ENCODE measurements at places on chromosomes 11 and 22. TPM values are rescaled to one million over a fixed set of nuclear protein-coding genes. Genes with fewer than 3 reads are reported as not detected.

The ART1 gene
- not detected for total RNA-seq

The LDHAL6A gene
- not detected for total RNA-seq

The OR10D3 gene
- total RNA-seq: not detected

The TMEM121B gene
- 1.0 TPM for total RNA-seq

The MS4A6A gene
- total RNA-seq: 196 TPM

The OMP gene
- total RNA-seq: not detected

The GGA1 gene
- total RNA-seq: 47.3 TPM

The OR4A16 gene
- not detected for total RNA-seq

DNA sequence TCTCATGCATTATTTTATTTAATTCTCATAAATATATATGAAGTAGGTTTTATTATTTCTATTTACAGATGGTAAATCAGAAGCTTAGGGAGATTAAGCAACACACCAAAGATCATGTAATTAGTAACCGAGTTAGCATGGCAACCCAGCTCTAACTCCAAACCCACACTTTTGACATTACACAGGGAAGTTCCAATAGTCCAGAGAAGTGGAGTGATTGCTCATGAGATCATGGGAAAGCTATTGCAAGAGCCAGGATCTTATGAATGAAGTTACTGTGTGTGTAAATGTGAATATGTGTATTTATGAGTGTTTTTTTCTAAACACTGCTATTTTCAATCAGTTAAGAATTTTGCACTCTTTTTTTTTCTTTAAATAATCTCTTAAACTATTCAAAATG lies 225.8 kb upstream of the KIRREL3 start:
- DNase-seq: no peak

- no peak for DNase-seq
Measured at GRCh38 chr11:118691926-118692830, 12.7 kb upstream of the TREH start.

DNA sequence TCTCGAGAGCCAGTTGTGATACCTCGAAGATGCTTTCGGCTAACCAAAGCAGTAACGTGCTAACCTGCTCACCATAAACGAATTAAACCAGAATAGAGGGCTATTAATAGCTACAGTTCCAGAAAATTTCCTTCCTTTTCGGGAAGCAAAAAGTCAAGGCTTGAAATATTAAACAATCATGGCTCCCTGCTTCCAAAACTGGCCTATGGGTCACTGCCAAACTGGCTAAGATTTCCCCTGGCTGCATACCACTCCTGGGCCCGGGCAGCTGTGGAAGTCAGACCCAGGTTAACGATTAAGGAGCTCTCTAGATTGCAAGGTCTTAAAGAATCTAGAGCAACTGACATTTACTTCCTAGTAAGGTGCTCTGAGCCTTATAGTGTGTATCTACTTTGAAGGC lies 1.7 kb downstream of the AMOTL1 start:
- DNase-seq: no peak

DNA sequence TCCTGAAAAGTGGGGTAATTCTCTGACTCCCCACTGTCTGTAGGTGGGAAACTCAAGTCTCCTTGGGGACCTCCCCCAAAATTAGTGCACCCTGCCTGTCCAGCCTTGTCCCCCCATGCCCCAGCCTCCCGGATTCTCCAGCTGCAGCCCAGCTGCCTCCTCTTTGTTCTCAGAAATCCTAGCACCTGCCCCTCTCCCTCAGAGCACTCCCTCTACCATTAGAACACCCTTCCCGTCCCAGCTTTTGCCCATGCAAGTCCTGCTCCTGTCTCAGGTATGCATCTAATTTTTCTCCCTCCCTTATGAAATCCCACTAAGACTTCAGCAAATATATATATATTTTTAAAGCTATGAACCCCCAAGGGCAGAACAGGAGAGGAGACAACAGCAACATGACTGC lies 37.3 kb downstream of the LRFN4 start:
- no peak for DNase-seq

GRCh38 chr11:26512196-26512595 lies 59.9 kb downstream of the MUC15 start:
- DNase-seq: no peak

- peak; percentile 72 for DNase-seq
Measured at GRCh38 chr22:47626428-47627390, 864.3 kb downstream of the TBC1D22A start.

DNA sequence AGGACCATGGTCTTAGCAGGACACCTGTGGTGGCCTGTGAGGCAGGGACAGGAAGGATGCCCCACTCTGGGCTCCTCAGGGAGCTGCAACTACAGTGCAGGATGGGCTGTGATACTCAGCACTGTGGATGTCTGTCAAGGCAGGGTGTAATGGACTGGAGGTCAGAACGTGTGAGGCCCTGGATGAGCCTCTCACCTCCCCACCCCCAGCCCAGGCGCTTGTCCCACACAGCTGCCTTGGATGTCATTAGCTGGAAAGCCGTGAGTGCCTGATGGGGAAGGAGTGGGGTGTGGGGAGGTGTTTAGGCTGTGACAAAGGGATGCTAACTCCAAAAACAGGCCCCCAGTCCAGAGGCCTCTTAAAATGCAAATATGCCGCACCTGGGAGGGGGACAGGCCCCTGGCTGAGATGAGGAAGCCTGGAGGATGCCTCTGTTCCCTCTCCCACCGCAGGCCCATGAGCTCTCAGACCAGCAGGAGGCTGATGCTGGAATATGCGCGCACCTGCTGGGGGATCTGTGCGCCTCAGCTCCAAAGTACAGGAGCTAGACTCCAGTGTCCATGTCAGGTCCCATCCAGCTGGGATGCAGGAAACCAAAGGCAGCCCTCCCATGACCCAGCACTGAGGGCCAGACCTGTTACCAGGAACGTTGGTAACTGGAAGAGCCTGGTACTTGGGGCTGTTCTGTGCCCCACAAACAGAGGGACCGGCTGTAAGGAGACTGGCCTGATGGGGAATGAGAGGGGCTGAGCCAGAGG lies 25.1 kb downstream of the RSPH14 start:
- no peak for DNase-seq

DNA sequence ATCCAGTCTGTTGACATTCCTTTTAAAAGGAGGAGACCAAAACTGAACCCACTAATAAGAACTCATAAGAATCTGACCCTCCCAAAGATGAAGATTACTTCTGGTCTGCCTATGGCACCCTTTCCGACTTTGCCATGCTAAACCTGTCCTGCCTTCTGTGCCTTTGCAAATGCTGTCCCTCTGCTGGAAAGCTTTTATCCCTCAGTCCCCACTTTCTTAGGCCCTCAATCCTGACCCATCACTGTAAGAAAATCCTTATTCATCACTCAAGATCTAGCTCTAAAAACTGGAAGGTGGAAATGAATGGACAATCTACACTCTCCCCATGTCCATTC lies 10.4 kb downstream of the MPZL3 start:
- DNase-seq: no peak

DNA sequence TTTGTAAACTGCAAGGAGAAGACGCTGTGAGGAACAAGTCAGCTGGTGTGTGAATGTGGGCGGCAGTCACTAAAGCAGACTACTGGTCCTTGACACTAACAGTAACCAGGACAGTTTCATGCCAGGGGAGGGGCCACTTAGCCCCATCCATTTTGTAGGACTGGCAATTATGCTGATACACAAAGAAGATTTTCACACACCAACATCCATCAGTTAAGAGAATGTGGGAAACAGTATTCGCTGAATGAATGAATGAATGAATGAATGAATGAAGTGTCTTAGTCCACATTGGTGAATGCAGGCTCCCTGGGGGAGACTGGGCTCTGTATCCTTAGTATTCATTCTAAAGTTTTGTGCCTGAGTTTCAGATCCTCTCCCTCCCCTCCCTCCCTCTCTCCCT lies 590.4 kb downstream of the BRD1 start:
- no peak for DNase-seq

- no peak for DNase-seq
Measured at GRCh38 chr11:34988294-34989255, 72.2 kb downstream of the PDHX start.

- DNase-seq: no peak
Measured at GRCh38 chr11:122030286-122030685, 85.7 kb downstream of the BLID start.

- peak; percentile 88 for DNase-seq
Measured at GRCh38 chr11:3120071-3120792, 44.9 kb downstream of the OSBPL5 start.

GRCh38 chr11:117855186-117855845 lies 21.1 kb downstream of the FXYD6 start:
- DNase-seq: peak; percentile 69

GRCh38 chr11:114201219-114201618 lies 95.0 kb upstream of the NNMT start:
- no peak for DNase-seq

GRCh38 chr11:111088847-111089355 lies 156.6 kb upstream of the POU2AF2 start:
- DNase-seq: no peak

DNA sequence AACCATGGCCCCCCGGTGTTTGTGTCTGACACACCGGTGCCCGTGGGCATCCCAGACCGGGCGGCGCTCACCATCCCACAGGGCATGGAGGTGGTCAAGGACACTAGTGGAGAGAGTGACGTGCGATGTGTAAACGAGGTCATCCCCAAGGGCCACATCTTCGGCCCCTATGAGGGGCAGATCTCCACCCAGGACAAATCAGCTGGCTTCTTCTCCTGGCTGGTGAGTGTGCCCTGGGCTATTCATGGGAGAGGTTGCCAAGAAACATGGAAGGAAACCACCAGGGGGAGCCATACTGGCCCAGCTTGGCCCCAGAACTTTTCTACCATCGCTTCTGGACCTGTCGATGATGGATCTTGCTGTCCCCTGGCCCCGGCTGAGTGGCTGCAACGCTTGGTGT lies 36.5 kb downstream of the PRDM11 start:
- DNase-seq: peak; percentile 88

DNA sequence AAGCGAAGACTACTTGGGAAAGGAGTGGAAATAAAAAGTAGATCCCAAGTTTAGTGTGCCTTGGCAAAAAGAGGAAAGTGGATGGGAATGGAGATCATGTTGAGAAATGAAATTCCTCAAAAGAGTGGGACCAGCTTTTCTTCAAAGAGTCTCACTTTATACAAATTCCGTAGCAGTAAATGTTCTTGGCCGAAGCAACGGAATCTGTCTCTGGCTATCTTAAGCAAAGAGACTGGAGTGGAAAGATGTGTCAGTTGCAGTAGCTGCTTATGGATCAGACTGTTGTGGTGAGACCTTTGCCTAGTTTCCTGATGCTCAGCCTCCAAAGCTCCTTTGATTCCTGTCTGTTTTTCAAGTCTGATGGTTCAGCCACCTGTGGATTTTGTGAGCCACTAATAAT lies 73.6 kb downstream of the CSTPP1 start:
- DNase-seq: no peak

DNA sequence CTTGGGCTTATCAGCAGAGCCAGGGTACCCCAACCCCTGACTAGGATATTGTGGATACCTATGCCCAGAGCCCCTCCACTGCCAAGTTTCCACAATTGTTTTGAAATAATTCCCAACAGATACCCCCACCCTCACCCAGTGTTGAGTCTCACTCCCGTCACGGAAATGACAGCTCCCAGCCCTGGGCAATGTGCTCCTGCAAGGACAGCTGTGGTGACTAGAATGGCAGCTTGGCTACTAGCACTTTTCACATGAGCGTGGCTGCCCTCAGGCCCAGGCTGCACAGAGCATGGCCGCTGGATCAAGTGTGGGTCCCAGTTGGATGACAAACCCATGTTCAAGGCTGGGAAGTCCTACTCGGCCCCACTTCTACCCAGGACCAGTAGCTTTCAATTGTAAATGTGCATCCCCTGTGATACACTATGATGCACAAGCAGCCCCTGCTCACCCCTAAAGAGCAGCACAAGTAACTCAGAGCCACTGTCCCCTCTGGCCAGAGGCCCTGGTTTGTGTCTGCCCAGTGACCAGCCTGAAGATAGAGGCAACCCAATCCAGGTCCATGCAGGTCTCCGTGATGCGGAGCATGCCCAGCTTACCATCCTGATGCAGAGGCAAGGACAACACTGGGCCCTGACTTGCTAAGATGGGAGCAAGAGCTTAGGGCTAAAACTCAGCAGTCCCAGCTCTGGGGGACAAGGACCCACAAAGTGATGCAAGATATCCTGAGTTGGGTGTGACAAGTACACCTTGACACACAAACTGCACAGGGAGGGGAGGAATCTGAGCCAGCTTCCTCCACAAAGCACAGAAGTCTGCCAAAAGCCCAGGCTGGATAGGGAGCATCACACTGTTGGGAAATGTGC lies 13.2 kb downstream of the KCNQ1OT1 start:
- DNase-seq: peak; percentile 80

DNA sequence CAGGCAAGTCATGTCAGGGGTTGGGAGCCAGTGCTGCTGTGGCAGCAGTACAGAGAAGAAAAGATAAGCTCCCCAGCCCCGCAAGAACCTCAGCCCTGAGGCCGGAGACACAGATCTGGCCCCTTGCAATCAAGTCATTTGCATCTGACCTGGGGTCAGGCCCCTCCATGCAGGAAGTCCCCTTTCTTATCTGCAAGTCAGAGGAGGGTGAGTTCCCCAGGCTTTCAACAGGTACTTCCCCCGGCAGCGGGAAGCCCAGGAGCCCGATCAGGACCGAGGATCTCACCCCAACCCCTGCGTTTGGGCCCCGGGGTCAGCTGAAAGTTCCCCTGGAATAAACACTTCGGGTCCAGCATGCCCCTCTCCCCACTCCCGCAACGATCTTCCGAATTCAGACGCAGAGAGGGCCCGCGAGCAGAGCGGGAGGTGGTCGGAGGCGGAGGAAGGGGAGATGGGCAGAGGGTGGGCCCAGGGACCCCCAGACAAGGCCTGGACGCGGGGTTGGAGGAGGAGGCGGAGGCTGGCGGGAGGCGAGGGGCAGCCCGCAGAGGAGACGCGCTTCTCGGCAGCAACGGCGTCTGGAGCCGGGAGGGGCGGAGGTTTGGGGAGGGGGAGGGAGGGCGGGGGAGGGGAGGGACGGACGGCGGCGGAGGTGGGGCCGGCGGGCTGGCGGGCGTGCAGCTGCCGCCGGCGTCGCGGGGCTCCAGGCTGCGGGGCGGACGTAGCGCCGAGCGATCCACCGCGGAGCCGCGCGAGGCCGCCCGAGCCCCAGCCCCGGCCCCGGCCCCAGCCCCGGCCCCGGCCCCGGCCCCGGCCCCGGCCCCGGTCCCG lies at the start of gene TSPAN18:
TSPAN18 (plus strand) TSS at position 680 of the 831 bp plus-strand sequence. CDS start 179,455 bp downstream, outside the sequence.
- DNase-seq: no peak

DNA sequence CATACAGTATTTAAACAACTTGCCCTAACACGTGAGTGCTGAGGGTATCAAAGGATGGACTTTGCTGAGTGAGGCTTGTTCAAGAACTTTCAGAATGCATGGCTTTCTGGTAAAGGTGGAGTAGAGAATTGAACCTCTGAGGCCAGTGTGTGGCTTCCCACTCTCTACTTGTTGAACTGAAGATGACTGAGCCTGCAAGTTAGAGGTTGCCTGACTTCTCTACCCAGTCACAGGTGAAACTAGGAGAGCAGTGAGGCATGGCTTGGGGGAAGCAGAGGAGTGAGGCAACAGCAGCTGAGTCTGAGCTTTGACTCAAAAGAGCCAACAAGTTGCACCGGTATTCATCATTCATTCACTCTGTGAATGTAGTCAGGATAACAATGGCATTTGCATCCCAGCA lies 256.4 kb upstream of the SESN3 start:
- no peak for DNase-seq

DNA sequence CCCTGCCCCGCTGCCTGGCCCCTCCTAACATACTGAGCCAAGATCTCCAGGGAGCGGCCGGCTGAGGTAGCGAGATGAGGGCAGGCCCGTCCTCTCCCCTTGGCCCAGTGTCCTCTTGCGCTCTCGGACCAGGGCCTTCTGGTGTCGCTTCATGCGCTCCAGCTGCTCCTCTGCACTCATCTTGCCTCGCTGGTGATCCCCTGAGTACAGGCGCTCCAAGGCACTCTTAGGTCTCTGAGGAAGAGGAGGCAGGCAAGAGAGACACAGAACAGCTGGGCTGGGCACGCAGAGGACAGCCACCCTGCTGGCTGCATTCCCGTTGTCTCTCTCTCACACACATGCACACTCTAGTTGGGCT lies 50.6 kb downstream of the C11orf58 start:
- DNase-seq: no peak
